Osteoblast (primary cell): ENCODE measurements at places on chromosomes 13 and 19. TPM values are rescaled to one million over a fixed set of nuclear protein-coding genes. Genes with fewer than 3 reads are reported as not detected.
A peak's percentile ranks its signal among the peaks of the same experiment; 100 is the strongest.

- DNase-seq = no peak
Measured at GRCh38 chr13:34065928-34066327, 248.0 kb downstream of the RFC3 start.

MLNR gene
- not detected in 2 replicates for total RNA-seq

SCGB2B2 gene
- 0.29 and 0.36 TPM in 2 replicates for total RNA-seq

GRCh38 chr19:33497778-33498175 lies 23.8 kb downstream of the PEPD start:
- DNase-seq = peak; percentile 68

GRCh38 chr13:47723898-47724297 lies 277.2 kb downstream of the SUCLA2 start:
- no peak for DNase-seq

DNA sequence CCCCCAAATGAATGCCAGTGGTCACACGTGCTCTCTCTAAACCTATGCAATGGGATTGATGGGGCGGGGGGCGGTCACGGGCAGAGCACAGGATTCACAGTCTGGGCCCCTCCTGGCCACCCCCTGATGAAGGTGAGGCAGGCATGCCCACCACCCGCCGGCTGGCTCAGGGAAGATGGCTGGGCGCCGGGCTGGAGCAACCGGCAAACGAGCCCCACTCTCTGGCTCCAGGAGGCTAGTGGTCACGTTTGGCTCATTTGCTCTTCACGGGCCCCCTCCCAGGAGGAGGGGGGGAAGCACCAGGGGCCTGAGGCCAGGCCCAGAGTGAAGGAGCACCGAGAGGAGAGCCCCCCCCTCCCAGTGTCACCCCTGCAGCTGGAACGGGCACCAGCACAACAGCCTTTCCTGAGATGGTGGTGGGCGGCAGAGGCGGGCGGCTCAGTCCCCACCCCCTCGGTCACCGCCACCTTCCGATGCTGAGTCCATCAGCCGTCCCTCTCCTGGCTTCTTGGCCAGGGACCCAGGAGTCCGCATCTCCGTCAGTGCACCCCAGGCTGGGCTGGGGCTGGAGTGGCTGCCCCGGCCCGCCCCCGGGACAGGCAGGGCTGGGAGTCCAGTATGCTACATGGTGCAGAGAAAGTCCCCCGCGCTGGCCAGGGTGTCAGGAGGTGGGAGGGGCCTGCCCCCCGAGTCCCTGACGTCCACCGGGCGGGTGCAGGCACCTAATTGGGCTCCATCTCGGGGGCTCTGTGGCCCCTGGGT lies 9.7 kb downstream of the BBC3 start:
- DNase-seq = peak; percentile 77

TNNI3 gene
- not detected in 2 replicates for total RNA-seq

DNA sequence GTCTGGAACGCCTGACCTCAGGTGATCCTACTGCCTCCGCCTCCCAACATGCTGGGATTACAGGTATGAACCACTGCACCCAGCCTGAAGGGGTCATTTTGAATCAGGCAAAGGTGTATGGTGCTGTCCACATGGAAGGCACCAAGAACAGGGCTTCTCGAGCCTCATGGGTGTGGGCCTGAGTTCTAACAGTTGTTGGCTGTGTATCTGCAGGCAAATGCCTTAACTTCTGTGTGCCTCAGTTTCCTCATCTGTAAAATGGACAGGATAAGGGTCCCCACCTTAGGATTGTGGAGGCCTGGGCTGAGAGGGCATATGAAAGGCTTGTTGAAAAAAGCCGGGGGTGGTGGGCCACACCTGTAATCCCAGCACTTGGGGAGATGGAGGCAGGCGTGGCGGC lies 9.2 kb downstream of the AP1M2 start:
- DNase-seq = no peak

DNA sequence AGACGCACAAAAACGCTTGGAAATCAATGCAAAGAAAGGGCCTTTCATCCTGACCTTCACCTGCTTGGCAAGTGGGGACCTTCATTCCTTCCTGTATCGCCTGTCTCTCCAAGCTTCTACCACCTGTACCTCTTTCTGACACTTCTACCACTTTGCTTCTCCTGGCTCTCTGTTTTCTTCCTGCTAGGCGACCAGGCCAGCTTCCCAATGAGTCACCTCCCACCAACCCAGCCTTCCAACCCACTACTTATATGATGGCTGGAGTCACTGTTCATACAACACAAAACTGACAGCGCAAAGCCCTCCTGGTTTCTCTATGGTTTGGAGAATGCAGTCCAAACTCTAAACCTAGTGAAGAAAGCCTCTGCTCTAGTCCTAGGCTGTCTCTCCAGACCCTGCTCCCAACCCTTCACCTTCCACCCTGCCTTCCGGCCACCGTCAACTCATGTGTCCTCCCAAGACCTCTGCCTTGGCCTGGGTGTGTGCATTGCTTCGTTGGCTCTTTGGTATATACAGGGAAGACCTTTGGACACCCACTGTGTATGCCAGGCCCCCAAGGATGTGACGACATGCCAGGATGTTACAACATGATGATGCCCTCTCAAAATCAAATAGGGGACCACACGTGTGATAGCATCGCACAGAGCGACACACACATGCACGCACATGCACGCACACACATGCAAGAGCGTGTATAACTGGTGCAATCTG lies 148.5 kb downstream of the STK24 start:
- DNase-seq = no peak

GPR12 gene
- total RNA-seq = not detected in 2 replicates

FCAR gene
- total RNA-seq = not detected in 2 replicates

- DNase-seq = no peak
Measured at GRCh38 chr13:41680900-41681299, 223.6 kb downstream of the RGCC start.

DNA sequence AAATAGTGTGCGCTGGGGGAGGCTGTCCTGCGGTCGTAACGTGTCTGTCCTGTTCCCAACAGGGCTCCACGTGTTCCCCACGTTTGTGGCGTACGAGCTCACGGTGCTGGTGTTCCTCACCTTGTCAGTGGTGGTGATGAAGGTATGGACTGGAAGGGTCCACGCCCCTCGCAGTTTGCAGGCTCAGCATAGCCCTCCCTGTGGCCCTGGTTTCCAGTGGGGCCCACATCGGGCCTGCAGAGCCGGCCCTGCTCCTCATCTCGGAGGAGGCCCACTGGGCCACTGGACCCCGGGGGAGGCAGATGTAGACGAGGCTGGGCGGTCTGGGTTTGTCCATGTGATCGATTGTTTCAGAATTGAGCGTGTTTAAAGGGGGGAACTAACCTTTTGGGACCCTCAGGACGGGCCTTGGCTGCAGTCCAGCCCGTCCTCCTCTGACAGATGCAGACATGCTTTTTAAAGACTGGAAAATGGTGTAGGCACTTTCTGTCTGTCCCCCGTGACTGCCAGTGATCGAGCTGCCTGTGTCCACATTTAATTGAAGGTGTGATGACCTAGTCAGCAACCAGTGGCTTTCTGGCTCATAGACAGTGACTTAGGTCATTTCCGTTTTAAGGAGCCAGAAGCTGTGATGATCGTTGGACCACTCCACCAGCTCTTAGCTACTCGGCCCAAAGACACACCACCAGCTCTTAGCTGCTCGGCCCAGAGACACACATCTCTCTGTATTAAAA lies 37.1 kb upstream of the TFDP1 start:
- DNase-seq = peak; percentile 68

DNA sequence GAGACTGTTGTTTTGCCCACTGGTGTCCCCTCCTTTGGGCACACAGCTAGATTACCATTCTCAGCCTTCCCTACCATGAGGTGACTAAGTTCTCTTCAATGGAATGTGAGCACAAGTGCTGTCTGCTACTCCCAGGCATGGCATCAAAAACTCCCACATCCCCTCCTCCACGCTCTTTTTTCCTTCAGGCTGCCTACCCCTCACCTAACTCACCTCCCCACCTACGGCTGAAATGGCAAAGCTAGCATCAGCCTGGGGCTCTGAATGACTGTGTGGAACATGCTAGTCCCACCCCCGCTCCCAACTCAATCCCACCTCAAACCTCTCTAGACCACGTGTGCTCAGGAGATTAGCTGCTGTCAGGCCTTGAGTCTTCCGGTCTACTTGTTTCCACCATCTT lies 512.2 kb downstream of the DIAPH3 start:
- no peak for DNase-seq

POSTN gene
- 1,081 and 1,287 TPM in 2 replicates for total RNA-seq

- no peak for DNase-seq
Measured at GRCh38 chr13:35826626-35827254, 304.4 kb downstream of the DCLK1 start.

- peak; percentile 90 for DNase-seq
Measured at GRCh38 chr19:2253106-2254063, 2.8 kb downstream of the JSRP1 start.

- DNase-seq = peak; percentile 10
Measured at GRCh38 chr13:51800486-51800885, 3.5 kb downstream of the DHRS12 start.

GRCh38 chr19:32813862-32814425 lies 55.6 kb downstream of the SLC7A9 start:
- no peak for DNase-seq

DNA sequence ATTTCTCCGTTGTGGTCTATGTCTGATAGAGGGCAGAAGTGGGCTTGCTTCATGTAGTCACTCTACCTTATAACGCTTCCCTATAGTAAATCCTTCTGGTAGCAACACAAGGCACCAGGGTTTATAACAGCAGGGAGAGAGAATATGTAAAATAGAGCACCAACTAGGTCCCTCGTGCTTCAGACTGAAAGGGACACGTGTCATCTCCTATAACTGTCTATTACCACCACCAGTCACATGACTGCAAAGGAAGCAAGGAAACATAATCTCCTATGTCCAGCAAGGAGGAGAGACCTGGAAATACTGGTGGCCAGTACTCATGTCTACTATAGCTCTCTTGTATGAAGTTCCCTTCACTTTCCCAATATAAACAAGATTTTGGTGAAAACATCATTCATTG lies 79.2 kb downstream of the SLAIN1 start:
- DNase-seq = no peak

- no peak for DNase-seq
Measured at GRCh38 chr13:84605927-84606326, 723.7 kb upstream of the SLITRK1 start.

DNA sequence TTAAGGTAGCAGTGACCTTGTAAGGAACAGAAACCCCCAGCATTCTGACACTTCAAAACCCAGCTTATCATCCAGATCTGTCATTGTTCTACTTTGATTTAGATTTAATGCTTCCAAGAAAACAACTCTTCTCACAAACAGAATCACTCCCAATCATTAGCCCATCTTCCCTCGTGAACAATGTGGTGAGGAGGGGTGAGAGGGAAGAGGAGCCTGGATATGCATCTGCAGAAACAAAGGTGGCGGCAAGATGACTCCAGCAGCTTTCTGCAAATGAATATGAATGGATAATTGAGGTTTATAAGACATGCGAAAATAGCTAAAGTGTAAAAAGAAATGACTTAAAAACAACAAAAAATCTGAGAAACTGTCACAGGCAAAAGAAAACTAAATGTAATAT lies 859.9 kb upstream of the SLC10A2 start:
- DNase-seq = no peak

DNA sequence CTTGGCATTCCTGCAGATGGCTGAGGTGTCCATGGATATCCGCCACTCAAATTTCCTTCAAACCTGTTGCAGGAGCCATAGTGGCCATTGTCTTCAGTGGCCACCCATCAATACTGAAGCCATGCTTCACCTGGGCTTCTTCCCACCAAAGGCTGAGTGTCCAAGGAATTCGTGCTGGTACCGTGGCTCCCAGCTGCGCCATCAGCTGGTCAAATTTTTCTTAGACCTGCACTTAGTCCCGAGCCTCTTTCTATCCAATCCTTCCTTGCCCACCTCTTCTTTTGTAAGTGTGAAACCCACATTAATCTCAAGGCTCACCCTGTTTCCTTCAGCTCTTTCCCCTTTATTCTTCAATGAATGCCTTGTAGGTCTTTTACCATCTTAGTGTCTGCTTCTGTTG lies 152.1 kb downstream of the PCDH9 start:
- DNase-seq = no peak

DNA sequence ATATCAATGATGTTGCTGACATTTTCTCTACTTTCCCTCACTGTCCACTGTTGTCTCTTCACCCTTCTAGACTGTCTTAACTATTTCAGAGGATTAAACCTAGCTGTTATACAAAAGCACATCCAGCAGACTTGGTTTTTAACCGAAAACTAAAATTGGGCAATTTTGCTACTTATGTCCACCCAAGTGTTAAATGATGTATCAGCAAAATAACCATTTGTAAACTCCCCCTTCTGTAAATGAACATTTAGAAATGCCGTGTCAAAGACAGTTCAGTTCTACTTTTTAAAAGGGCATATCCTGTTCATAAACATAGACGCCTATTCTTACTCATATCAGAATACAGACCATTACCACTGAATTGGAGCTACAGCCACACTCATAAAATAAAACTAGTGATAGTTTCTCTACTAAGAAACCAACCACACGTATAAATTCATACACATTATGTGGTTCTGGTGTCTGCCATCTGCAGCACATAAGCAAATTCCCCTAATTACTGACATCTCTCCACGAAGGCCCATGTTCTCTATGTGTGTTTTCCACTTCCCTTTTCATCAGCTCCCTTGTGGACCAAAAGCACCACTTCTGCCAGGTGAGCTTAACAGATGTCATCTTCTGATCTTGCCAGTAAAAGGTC lies 1091.8 kb downstream of the PCDH9 start:
- no peak for DNase-seq

- no peak for DNase-seq
Measured at GRCh38 chr13:73778242-73778864, 355.9 kb downstream of the KLF12 start.

PCDH17 gene
- under 0.01 and 0.59 TPM in 2 replicates for total RNA-seq

DNA sequence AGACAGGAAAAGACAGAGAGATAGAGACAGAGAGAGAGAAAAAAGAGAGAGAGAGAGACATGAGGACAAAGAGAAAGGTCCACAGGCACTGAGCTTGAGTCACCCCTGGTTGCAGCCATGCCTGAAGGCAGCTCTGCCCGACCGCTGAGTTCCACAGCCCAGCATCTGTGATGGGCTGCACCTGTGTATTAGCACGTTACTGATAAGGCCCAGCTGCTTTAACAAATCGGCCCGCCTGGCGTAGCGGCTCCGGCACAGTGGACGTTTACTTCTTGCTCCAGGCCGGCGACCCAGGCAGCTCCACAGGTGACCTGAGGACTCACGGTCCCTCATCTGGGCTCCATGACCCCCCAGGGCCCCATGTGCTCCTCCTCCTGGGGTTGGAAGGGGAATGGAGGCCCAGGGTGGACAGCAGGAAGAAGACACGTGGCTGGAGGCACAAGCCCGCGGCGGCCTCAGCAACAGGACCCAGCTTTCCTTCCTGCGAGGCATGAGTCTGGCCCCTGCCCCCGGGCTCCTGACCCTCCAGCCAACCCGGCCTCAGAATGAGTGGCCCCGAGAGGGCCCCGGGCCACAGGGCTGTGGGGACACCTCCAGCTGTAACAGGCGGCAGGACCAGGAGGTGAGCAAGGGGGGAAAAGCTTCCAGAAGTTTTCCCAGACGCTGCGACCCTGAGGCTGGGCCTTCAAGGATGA lies 3.9 kb upstream of the CSNK1G2 start:
- DNase-seq = peak; percentile 82

- DNase-seq = no peak
Measured at GRCh38 chr13:69617587-69617986, 490.0 kb upstream of the ATXN8OS start.

DNA sequence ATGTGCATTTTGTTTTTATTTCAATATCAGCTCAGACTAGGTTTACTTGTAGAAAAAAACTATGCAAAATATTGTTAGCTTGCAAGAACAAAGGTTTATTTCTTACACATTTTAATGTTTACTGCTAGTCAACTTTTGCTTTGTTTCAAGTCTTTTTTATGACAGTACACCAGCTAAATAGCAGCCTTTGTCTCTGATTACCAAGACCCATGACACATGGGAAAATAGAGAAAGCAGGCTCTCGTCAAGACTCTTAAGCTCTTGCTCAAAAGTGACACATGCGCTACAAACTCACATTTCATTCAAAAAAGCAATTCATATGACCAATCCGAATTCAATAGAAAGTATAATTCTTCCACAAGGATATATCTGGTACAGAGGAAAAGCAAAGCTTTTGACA lies 642.3 kb upstream of the SLITRK1 start:
- no peak for DNase-seq
